Endodermal cell (in vitro differentiated cells): ENCODE measurements at places on chromosomes 5 and 9. TPM values are rescaled to one million over a fixed set of nuclear protein-coding genes. Genes with fewer than 3 reads are reported as not detected.

DNA sequence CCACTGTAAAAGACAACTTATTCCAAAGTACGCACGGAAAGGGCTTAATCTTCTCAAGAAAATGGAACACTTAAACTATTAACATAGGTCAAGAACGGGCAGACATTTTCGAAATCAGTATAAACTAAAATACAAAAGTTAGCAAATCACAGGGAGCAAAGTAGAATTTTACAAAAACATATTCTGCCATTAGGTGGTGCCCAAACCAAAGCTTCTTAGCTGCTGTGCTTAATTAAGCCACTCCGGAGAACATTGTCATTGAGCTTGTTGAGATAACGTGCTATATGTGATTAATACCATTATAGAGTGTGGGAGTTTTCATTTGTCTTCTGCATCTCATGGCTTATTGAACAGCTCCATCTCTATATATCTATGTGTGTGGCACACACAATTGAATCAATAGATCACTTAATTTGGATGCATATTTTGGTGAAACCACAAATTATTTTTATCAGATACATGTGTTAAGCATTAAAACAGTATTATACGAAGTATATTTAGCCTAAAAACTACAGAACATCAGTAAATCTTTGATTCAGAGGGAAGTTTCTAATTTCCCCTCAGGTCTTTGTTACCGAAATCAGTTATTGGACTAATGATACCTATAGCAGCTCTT, 23.4 kb downstream of the UBLCP1 start:
- no peak overlapping the region for H3K27ac ChIP-seq
- H3K36me3 ChIP-seq, result peaks cover 27% of the 10 kb centered on the region
- H3K4me1 ChIP-seq, result peaks cover 3% of the 10 kb centered on the region
- H3K4me3 ChIP-seq, result no peak overlapping the region

DNA sequence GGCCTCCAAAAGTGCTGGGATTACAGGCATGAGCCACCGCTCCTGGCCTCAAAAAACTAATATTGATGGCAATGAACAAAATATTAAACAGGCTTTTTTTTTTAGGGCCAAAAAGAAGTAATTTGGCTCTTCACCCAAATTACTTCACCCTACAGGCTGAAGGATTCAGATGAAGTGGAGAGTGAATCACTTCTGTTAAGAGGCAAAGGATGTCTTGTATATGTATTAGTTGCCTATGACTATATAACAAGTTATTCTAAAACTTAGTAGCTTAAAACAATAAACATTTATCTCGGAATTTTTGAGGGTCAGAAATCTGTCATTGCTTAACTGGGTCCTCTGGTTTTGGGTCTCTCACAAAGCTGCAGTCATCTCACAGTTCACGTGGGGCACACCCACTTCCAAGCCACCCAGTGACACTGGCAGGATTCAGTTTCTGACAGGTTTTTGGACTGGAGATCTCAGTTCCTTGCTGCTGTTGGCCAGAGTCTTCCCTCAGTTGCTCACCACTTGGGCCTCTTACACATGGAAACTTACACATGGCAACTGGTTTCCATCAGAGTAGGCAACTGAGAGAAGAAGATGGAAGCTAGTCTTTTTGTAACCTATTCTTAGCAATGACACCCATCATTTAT, 66.7 kb downstream of the IQGAP2 start:
- peaks cover 62% of the 10 kb centered on the region for H3K27me3 ChIP-seq
- H3K4me3 ChIP-seq, result no peak overlapping the region
- H3K4me1 ChIP-seq, result no peaks in the 10 kb centered on the region
- H3K36me3 ChIP-seq, result no peaks in the 10 kb centered on the region
- no peak overlapping the region for H3K27ac ChIP-seq

DNA sequence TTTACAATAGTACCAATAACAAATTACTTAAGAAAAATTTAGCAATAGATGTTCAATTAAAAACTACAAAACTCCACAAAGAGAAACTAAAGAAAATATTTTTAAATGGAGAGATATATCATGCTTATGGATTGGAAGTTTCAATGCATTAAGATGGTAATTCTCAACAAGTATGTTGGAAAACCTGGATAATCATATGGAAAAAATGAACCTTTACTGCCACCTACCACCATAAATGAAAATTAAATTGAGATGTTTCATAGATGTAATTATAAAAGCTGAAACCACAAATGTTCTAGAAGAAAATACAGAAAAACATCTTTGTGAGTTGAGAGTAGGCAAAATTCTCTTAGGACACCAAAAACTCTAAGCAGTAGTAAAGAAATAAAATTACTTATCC, 121.7 kb downstream of the ANKRD18B start:
- peaks cover 6% of the 10 kb centered on the region for H3K27me3 ChIP-seq
- no peak overlapping the region for H3K27ac ChIP-seq
- H3K4me3 ChIP-seq, result no peak overlapping the region
- DNase-seq, result no peak
- H3K36me3 ChIP-seq, result no peaks in the 10 kb centered on the region

DNA sequence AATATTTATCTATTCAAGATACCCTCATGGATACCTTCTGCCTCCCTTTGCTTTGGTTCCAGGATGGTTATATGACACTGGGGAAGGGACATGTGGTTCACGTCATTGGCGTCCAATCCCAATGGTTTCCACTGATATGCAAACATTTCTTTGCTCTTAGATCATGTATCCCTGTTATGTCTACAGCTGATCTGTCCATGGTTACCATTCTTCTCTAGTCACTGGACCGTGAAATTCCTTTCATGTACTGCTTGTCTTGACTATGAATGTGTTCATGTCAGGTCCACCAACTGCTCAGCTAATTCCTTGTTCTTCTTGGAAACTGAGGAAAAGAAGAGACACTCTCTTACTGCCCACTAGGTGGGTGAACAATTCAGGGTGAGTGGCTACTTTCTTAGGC, 391.1 kb upstream of the ZNF608 start:
- no peak overlapping the region for H3K4me3 ChIP-seq
- no peak for DNase-seq
- peaks cover 4% of the 10 kb centered on the region for H3K4me1 ChIP-seq
- H3K27ac ChIP-seq, result no peak overlapping the region
- H3K27me3 ChIP-seq, result no peaks in the 10 kb centered on the region

GRCh38 chr9:86546712-86547111, 192.5 kb upstream of the TUT7 start:
- no peaks in the 10 kb centered on the region for H3K27me3 ChIP-seq
- no peak overlapping the region for H3K27ac ChIP-seq
- peaks cover 2% of the 10 kb centered on the region for H3K4me1 ChIP-seq
- H3K36me3 ChIP-seq, result no peaks in the 10 kb centered on the region
- no peak for DNase-seq
- H3K4me3 ChIP-seq, result no peak overlapping the region

DNA sequence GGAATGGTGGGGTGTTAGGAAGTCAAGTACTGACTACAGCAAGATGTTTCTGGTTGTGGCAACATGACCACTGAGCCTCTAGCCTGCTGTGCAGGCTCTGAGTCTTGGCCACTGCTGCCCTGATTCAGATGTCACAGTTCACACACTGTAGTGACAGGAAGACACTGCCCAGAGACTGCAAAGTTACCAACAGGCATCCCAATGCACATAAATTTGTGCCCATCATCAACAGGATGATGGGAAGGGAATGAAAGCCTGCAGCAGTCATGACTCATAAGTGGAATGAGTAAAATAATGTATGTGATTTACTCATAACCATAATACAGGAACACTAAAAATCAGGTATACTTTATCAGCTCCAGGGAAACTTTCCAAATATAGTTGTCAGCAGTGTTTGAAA, 251.6 kb upstream of the HAPLN1 start:
- no peaks in the 10 kb centered on the region for H3K36me3 ChIP-seq
- H3K4me1 ChIP-seq, result no peaks in the 10 kb centered on the region
- H3K27me3 ChIP-seq, result no peaks in the 10 kb centered on the region
- DNase-seq, result no peak
- no peak overlapping the region for H3K4me3 ChIP-seq
- no peak overlapping the region for H3K27ac ChIP-seq

DNA sequence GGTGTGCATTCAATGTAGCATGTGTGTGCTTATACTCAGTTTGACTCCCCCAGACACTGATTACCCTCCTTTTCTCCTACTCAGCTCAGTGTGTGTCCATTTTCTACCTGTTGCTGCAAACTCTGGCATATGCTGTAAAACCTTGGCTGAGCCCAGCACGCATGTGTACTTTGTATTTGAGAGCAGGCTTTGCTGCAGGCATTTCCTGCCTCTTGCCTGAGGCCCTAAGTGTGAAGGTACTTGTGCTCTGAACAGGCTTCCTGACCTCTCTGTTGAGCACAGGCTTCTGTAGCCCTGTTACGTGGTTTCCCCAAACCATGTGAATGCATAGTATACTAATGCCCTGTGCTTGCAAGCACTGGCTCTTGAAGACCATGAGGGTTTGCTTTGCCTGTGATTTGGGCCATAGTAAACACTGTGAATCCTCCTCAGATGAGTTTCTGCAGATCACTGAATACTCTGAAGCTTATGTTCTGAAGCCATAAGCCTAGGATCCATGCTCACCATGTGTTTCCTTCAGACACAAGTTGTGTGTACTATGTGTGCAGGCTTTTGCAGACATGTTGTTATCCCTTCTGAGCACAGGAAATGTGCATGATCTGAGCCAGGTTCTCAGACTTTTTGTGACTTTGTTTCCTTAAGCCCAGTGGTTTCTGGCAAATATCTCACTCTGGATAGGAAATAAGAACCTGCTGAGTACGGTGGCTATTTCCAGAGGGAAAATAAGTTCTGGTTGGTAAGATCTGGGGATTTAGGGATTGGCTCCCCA, 124.9 kb upstream of the RUSC2 start:
- no peak for DNase-seq
- no peak overlapping the region for H3K4me3 ChIP-seq
- H3K27me3 ChIP-seq, result no peaks in the 10 kb centered on the region
- no peak overlapping the region for H3K27ac ChIP-seq
- peaks cover 10% of the 10 kb centered on the region for H3K4me1 ChIP-seq

- H3K4me3 ChIP-seq, result no peak overlapping the region
- H3K27ac ChIP-seq, result no peak overlapping the region
- no peaks in the 10 kb centered on the region for H3K36me3 ChIP-seq
These were observed 87.0 kb downstream of the FEM1C start for GRCh38 chr5:115457571-115457970.

DNA sequence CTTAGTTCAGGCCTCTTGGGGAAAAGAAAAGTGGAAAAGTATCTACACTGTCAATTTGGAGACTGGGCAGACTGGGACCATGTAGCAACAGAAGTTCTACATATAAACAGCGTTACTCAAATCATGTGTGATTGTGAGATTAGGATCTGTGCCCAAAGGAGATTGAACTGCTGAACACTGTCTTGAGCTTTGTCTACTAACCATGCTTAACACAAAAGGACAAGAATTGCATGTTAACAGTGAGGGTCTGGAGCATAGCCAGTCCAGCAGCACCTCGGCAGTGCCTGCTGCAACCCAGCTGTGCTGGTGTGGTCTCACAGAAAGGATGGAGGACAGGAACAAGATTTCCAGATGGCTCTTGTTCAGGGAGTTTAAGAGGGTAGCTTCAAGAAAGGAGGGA, 5.7 kb downstream of the PAM start:
- peak overlapping the region; percentile 21 for H3K27ac ChIP-seq
- no peaks in the 10 kb centered on the region for H3K36me3 ChIP-seq
- H3K4me1 ChIP-seq, result no peaks in the 10 kb centered on the region
- H3K4me3 ChIP-seq, result no peak overlapping the region
- H3K27me3 ChIP-seq, result peaks cover 38% of the 10 kb centered on the region

- H3K27ac ChIP-seq, result peak overlapping the region; percentile 27
- peaks cover 6% of the 10 kb centered on the region for H3K4me1 ChIP-seq
- no peak overlapping the region for H3K4me3 ChIP-seq
These were observed 35.4 kb downstream of the CXXC5 start for GRCh38 chr5:139683295-139684271.

DNA sequence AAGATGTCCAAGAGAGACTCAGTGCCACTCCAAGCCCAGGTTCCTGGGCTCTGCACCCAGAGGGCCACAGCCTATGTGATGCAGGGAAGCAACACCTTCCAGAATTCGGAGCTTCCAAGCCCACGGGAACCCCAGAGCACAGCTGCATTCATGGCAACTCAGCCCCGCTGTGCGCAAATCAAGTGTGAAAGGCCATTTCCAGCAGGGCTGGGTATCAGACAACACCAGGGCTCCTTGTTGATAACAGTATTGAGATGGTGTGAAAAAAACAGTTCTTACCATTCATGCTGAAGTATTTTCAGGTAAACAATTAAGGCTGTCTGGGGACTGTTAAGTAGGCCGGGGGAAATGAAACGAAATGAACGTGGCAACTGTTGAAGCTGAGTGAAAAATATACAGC, 10.1 kb downstream of the ROR2 start:
- no peaks in the 10 kb centered on the region for H3K27me3 ChIP-seq
- peaks cover 36% of the 10 kb centered on the region for H3K4me1 ChIP-seq
- peak overlapping the region; percentile 16 for H3K27ac ChIP-seq
- peak overlapping the region; percentile 55 for H3K4me3 ChIP-seq
- DNase-seq, result peak; percentile 95
- H3K36me3 ChIP-seq, result peaks cover 80% of the 10 kb centered on the region

DNA sequence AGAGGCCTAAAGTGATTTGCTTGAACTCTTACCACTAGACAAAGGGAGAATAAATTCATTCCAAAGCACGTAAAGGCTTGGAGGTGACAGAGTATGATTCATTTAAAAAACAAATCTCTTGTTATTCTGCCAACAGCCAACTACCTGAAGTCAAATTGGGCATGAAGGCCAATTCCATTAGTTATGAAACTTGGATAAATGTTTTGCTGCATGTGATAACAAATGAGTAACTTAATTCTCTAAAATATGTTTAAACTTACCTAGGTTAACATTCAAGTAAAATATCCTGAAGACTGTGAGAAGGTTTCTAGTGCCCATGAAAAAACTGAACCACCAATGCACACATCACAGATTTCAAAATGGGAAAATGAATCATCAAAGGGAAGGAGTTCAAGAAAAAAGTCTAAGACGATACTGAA, 120.1 kb upstream of the TSLP start:
- no peaks in the 10 kb centered on the region for H3K4me1 ChIP-seq
- H3K4me3 ChIP-seq, result no peak overlapping the region
- DNase-seq, result no peak

DNA sequence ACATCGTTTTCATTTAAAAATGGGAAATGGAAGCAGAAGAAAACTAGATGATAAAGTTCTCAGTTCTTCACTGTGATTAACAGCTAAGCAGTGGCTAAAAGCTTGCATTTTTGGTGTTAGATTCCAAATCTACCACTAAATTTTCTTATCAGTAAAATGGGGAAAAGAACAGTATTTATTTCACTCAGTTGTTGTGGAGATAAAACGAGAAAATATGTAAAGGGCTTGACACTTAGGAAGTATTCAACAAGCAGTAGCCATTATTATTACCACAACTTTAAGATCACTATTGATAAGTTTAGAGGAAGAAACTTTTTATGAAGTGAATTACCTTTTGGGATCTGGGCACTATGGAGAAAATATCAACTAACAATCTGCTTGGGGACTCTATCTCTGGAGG, 4.5 kb downstream of the STOM start:
- peaks cover 13% of the 10 kb centered on the region for H3K27me3 ChIP-seq
- no peak overlapping the region for H3K27ac ChIP-seq
- no peak overlapping the region for H3K4me3 ChIP-seq
- H3K4me1 ChIP-seq, result peaks cover 8% of the 10 kb centered on the region
- no peaks in the 10 kb centered on the region for H3K36me3 ChIP-seq

Gene DNM1
- 92.3 to 153 TPM (median 147 TPM) in 3 replicates for total RNA-seq

Gene DBH
- not detected in 2 replicates for total RNA-seq

Gene PAM
- total RNA-seq, result 35.9 to 45.5 TPM (median 38.2 TPM) in 3 replicates
